ENCODE measurements at places on chromosomes 4 and X. TPM values are rescaled to one million over a fixed set of nuclear protein-coding genes. Genes with fewer than 3 reads are reported as not detected.

Gene MTNR1A
- not detected for total RNA-seq

Gene TRIM61
- 4.7 TPM for total RNA-seq

Gene IBSP
- total RNA-seq = not detected

Gene CT45A1
- not detected for total RNA-seq

Gene USP51
- 1.1 TPM for total RNA-seq

Gene NPFFR2
- total RNA-seq = not detected
